ENCODE measurements at places on chromosomes 6 and 20. TPM values are rescaled to one million over a fixed set of nuclear protein-coding genes. Genes with fewer than 3 reads are reported as not detected.

CENPW gene
- total RNA-seq = 8.3 TPM

DNA sequence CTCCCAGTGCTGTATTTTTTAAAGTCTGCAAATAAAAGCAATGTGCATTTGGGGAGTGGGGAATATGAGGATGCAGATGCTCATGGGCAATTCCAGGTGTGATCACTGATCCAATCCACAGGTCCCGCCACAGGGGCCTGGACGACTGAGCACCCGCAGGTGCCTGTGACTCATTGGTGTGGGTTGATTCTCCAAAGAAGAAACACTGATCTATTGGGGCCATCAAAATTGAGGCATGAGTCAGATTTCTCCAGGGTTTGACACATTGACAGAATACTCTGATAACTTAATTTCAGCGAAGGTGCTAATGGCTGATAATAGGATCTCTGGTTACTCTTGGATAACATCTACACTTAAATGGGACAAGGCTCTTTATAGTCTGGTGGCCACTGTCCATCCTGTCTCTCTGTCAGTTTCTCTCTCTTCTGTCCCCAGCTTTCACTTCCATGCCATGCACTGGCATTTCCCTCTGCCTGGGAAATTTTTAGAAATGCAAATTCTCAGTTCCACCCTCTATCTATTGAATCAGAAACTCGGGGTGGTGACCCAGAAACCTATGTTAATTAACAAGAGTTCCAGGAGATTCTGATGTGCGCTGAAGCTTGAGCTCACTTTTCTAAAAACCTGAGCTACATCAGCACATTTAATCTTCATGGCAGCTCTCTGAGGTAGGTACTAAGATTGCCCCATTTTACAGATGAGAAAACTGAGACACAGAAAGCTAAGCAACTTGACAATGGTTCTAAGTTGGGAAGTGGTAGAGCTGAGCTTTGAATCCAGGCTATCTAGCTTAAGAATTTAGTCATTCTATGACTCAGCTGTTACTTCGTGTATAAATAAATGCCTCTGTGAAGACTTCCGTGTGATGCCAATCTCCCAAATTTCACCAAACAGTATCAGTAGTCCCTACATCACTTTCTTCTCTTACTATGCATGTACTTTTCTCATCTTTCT, 10.2 kb upstream of the RCAN2 start:
- DNase-seq = peak; percentile 24

- DNase-seq = no peak
Observed at GRCh38 chr6:133407320-133408100, 166.4 kb downstream of the EYA4 start.

- no peak for DNase-seq
Observed at GRCh38 chr6:128597004-128597403, 76.6 kb upstream of the PTPRK start.

Data from fibroblast of lung (primary cell).